ENCODE measurements at places on chromosomes 2 and 18.

DNA sequence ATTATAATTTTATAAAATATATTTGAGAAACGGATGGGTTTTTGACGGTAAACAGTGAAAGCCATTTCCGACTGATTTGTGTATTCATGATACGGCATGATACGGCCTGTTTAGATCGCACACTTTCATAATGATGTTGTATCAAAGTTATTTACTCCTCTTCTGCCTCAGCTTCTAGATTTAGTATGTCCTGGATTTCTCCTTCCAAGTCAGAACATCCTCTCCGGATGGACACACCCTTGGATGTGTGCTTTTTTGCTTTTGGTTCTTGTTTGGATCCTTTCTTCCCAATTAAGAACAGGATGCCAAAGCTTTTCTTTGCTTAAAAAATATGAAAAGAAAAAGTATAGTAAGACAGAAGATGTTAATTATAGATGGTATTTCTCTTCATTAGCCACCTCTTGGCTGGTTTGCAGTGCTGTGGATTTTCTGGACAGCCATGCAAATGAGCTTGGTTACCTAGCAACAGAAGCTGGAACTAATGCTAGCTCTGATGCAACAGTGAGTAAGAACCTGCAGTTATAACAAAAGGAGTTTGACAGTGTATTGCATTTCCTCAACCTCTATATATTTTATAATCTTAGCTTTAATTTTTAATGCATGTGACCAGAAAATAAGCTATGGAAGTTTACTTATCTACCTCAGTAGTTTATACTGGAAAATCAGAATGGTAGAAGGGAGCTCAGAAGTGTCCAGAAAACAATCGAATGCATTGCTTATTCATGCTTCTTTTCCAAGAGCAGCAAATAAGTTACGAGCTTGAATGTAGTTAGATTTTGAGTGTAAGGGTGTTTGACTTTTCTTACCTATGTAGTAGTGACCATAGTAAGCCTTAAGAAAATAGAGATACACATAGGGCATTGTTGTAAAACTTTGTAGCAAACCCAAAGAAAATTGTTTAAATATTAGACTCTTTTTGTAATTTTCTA lies 27.9 kb downstream of the RMND5A start:
- no peak for DNase-seq

DNA sequence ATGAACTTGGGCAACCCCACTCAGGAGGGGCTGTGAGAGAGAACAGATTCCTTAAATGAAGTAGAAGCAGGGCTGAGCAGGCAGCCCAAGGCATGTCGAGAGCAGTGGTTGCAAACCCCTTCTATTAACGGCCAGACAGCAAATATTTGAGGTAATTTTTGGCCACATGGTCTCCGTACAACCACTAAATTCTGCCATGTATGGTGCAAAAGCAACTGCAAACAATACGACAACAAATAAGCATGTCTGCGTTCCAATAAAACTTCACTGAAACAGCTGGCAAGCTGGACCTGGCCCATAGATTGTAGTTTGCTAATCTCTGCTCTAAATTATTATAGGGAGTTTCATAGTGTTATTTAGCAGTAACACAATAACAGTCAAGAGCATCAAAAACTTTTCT lies 217.0 kb upstream of the ZNF521 start:
- DNase-seq = no peak

GRCh38 chr2:217950401-217950871 lies 52.4 kb downstream of the TNS1 start:
- no peak for DNase-seq

DNA sequence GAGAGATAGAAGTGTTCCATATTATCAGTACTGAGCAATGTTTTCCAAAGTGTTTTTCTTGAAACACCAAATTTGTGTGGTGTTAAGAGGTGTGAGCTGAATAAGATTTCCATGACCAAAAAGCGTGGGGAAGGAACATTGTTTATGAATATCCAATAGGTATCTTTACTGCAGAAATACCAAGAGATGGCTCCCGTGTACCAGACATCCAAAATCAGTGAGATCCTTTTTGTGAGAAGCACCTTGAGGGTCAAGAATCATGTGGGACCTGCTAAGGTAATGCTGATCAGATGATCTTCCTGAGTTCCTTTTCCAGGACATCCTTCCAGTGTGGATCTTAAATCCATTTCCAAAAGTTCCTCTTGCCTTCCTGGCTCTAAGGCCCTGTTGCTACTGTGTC lies 246.0 kb downstream of the MYO3B start:
- no peak for DNase-seq

DNA sequence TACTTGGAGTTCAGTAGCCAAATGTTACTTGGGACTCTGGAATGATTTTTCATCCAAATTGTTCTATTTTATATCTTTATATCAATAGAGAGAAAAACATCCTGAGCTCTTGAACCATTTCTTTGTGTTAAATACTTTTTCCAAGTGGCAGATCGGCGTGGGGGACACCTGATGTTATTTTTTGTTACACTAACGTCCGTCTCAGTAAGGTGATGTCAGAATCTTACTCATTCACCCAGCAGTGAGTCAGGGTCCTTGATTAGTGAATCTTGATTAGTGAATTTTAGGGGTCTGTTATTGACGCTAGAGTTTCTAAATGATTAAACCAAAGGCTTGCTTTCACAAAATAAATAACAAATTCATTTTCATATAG lies 1.7 kb downstream of the MIB1 start:
- DNase-seq = no peak

GRCh38 chr18:58491113-58491696 lies 137.7 kb downstream of the ALPK2 start:
- DNase-seq = no peak

DNA sequence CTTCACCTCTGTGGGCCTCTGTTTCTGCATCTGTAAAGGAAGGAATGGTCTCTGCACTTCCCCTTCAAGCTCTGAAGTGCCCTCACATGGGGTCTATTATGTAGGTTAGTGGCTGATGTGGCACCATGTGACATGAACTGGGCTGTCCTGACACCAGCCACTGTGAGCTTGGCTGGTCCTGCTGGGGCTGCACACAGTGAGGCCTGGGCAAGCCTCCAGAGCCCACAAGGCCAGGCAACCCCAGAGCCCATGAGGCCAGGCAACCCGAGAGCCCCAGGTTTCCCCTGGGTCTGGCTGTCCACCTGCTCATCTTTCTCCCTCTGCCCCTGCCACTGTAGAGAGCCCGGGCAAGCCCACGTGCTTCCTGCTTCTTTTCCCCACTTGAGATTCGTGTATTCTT lies 150.1 kb upstream of the SMAD2 start:
- no peak for DNase-seq

- DNase-seq = no peak
Observed at GRCh38 chr2:142681952-142682351, 195.5 kb upstream of the KYNU start.

DNA sequence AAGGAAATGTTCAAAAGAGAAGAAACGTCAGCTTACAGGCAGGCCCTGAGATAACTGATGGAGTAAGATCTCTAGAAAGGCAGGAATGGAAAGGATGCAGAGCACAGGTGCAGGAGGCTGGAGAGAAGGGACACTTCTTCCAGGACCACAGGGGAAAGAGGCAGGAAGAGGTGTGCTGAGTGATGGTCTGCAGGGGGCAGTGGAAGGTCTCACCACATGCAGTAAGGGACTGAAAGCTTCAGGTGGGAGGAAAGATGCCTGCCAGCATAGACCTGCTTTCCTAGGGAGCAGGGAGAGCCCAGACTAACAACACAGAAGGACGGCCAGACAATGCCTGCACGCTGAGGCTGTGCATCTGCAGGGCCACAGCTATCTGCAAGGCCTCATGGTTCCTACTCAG lies 156.8 kb downstream of the L3MBTL4 start:
- DNase-seq = no peak

GRCh38 chr2:181680055-181680936 lies at the start of gene NEUROD1:
Gene NEUROD1 (minus strand): TSS chr2:181680517. CDS start chr2:181678860, 1,657 bp downstream.
- no peak for DNase-seq

DNA sequence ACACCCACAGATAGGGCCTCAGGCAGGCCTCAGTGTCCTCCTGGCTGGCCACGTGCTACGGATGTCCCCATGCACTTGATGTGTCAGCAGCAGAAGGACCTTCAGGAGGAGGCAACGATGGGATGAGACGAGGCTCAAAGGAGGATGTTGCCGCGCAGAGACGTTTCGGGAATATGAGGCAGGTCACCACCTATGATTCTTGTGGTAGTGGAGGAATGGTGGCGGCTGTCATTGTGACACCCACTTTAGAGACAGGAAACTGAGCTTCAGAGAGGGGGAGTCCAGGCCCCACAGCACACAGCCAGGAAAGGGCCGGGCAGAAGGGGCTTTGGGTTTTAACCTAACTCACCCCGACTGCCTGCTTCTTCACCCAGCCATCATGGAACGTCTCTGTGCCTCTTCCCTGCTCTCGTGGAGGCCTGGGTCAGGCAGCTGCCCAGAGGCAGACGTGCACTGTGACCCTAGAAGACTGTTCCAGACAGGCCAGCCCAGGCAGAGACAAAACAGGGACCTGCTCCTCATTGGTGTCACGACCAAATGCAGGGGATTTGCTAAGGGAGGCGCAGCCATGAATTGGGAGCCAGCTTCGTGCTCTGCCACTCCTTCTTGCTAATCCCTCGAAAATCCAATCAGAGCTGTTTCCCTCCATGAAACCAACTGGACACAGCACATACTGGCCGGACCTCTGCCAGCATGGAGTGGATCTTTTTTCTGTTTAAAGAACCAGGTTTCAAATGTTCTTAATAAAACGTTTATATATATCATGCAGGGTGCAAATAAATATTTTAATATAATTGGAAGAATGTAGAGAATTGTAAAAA lies 169.2 kb downstream of the ASB1 start:
- no peak for DNase-seq

GRCh38 chr18:3152294-3152693 lies 67.5 kb downstream of the MYOM1 start:
- no peak for DNase-seq

GRCh38 chr18:61797696-61798590 lies 94.9 kb downstream of the RNF152 start:
- no peak for DNase-seq

DNA sequence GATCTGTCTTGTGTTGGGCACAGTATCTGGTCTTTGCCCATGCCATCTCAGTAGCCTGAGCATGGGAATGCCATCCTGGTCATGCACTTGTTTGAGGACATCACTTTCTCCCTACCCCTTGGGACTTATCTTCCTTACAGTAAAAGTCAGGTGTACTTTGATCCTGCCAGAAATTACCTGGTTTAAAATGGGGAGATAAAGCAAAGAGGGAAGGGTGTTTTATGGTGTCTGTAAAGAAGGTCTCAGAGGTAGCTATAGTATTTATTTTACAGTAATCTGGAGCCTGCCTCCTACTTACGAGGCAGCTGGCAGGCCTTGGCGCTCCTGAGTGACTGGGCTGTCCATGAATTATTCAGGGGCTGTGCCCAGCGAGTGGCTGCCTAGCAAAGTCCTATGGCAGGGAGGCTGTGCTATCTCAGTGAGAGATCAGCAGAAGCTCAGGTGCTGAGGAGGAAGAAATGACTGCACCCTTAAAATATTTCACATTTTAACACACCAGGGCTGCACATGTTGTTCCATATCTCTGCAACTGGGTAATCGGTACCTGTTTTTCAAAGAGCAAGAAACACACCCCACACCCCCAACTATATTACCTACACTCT lies 93.9 kb downstream of the SPTBN1 start:
- DNase-seq = no peak

DNA sequence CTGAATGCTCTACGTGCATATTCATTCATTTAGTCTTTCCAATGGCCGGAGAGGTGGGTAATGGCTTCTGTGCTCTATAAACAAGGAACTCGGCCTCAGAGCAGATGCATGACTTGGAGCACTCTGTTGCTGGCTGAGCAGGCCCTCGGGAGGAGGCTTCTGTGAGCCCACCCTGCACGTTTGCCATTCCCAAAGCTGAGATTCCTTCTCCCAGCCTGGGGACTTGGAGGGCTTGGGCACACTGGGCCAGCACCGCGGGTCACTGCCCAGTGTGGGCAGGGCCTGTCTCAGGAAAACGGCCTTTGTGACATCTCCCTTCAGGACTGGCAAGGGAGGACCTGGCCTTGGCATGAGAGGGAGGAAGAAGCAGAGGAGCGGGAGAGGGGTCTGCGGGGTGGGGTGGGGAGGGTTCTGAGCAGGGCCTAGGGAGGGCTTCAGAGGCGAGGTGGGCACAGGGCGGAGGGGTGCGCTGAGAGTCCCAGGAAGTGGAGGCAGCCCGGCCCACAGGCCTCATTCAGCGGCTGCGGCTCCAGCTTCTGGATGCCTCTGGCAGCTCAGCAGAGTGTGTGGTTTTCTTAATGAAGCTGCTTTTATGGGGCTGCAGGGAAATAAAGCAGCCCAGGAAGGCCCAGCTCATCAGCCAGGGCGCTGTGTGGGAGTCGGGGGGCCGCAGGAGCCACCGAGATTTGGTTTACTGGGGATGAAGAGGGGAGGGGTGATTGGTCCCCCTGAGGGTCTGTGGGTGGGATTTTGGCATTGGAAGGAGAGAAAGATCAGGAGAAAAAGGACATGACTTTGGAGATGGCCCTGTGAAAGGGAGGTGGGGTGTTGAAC lies 51.7 kb upstream of the OTOF start:
- DNase-seq = no peak

- DNase-seq = no peak
Observed at GRCh38 chr2:174785481-174785880, 21.2 kb upstream of the CHRNA1 start.

- DNase-seq = no peak
Observed at GRCh38 chr2:660586-661359, 16.4 kb downstream of the TMEM18 start.

DNA sequence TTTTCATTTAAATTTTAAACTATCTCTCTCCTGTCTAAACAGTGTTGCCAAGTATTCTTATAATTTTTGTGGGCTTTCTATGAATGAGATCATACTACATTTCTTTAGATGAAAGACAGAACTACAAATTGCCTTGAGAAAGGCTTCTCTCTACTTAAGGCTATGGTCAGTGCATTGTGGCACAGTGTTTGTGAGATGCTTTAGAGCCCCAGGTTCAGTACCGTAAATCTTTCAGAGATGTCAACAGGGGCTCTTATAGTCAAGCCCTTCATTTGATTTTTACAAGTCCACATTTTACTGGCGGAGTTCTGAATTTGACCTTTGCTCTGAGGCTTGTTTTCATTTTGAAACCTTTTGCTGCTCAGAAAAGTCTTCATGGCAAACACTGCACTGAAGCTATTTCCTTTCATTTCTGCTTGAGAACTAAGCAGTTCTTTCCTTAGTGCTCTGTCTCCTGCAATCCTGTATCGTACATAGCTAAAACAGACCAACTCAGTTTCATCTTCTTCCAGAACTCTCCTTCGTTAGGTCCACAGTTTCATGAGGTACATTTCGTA lies 175.2 kb downstream of the NYAP2 start:
- DNase-seq = no peak

- no peak for DNase-seq
Observed at GRCh38 chr2:105142239-105142638, 99.3 kb upstream of the GPR45 start.
